H1 (cell line): ENCODE measurements at places on chromosomes 2 and 18. TPM values are rescaled to one million over a fixed set of nuclear protein-coding genes. Genes with fewer than 3 reads are reported as not detected.

- DNase-seq = no peak
Measured at GRCh38 chr2:65458999-65459398, 26.6 kb upstream of the SPRED2 start.

GRCh38 chr2:85168942-85169341 lies 35.8 kb downstream of the TCF7L1 start:
- no peak for DNase-seq

Gene CDH19
- not detected in 2 replicates for total RNA-seq

DNA sequence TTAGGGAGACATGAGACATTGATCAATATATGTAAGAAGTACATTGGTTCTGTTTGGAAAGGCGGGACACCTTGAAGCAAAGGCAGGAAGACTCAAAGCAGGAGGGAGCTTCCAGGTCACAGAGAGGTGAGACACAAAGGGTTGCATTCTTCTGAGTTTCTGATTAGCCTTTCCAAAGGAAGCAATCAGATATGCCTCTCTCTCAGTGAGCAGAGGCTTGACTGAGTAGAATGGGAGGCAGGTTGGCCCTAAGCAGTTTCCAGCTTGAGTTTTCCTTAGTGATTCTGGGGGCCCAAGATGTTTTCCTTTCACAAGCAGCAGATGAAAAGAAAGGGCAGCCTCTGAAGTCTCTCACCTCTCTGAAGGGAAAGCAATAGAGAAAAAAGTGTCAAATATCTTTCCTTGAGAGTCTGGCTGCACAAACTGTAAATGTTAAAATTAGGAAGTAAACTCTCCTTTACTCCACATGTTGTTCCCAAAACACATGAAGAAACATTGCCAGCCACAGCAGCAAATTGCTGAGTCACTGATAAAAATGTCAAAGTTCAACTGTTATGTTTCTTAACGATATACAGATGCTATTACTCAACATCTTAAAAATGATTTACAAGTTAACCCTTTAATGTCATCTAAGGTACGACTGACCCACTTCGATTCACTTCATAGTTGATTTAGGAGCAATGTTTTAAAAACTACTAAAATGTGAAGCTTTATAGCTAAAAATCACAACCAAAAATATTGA lies 40.3 kb downstream of the CYB5A start:
- no peak for DNase-seq

GRCh38 chr2:4762951-4763376 lies 929.2 kb upstream of the SOX11 start:
- DNase-seq = peak; percentile 63

- no peak for DNase-seq
Measured at GRCh38 chr2:141499123-141499522, 631.7 kb downstream of the LRP1B start.

DNA sequence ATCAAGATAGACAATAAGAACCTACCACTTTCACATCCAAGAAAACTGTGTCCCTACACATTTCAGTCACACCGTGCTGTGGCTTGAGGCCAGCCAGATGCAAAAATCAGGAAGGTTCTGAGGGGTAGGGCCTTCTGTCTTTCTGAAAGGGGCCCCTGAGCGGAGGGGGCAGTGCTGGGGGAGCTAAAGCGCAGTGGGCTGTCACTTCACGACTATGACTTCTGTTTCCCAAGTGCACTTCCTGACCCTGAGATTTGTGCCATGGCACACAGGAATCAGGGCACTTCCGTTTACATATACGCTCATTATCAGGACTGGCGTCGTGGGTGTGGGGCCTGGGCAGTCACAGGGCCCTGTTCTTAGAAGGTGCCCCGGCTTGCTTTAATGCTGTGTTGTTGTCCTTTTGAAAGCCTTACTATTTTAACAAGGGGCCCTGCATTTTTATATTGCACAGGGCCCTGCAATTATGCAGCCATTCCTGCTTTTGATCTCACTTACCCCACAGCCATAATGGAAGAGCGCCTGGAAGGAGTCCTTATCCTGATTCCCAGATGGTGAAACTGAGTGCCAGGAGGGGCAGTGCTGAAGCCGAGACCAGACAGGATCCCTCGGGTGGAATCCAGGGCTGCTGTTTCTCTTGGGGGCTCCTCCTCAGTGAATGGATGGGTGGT lies 620 bp downstream of the NGEF start:
- DNase-seq = no peak

GRCh38 chr2:39326644-39327043 lies 82.9 kb upstream of the CDKL4 start:
- no peak for DNase-seq

Gene CDH20
- 0.07 and 0.13 TPM in 2 replicates for total RNA-seq

Gene CNGA3
- total RNA-seq = not detected in 2 replicates

Gene PCBP1
- total RNA-seq = 493 and 511 TPM in 2 replicates

Gene CCDC74B
- total RNA-seq = 4.3 and 6.7 TPM in 2 replicates

Gene DSG2
- 138 and 144 TPM in 2 replicates for total RNA-seq
